ENCODE measurements at places on chromosomes 5 and 9.

DNA sequence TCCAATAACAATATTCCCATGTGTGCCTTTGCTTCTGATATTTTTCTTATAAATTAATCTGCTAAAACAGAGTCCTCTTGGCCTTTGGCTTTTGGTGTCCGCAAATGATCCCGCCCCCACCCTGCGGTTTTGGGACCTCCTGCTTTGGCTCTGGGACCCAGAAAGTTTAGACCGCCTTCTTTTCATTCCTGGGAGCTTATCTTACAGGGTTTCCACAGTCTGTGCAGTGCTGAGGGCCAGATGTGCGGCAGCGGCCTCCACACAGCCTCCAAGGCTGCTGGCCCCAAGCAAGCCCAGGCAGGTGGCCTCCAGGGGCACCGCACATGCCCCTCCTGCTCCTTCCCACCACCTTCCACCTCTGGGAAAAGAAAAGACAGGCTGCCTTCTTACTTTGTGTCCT lies 191.5 kb downstream of the ERCC6L2 start:
- no peak for DNase-seq

- DNase-seq = no peak
Measured at GRCh38 chr9:132745756-132746709, 75.8 kb downstream of the GTF3C4 start.

GRCh38 chr5:178056935-178057334 lies 56.4 kb upstream of the N4BP3 start:
- no peak for DNase-seq

GRCh38 chr9:119370816-119371215 lies 1.6 kb upstream of the BRINP1 start:
- DNase-seq = no peak

DNA sequence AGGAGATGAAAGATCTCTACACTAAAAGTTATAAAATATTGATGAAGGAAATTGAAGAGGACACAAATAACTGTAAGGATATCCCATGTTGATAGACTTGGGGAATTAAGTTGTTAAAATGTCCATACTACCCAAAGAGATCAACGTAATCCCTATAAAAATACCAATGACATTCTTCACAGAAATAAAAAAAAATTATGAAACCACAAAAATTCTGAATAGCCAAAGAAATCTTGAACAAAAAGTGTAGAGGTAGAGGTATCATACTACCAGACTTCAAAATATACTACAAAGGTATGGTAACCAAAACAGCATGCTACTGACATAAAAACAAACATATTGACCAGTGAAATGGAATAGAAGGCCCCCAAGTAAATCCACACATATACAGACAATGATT lies 71.5 kb upstream of the ELL2 start:
- DNase-seq = no peak

All from stimulated activated CD8-positive, alpha-beta memory T cell treated with anti-CD3 and anti-CD28 coated beads, Interleukin-7, amount 100 ng/mL, for 1 hour (primary cell).